Adrenal gland (tissue), 19 donors: ENCODE measurements at places on chromosomes 5 and 9. TPM values are rescaled to one million over a fixed set of nuclear protein-coding genes. Genes with fewer than 3 reads are reported as not detected.

The CCNJL gene
- 3.3 TPM for polyA plus RNA-seq

The PCA3 gene
- not detected for polyA plus RNA-seq

The PHF19 gene
- 29.7 TPM for polyA plus RNA-seq

DNA sequence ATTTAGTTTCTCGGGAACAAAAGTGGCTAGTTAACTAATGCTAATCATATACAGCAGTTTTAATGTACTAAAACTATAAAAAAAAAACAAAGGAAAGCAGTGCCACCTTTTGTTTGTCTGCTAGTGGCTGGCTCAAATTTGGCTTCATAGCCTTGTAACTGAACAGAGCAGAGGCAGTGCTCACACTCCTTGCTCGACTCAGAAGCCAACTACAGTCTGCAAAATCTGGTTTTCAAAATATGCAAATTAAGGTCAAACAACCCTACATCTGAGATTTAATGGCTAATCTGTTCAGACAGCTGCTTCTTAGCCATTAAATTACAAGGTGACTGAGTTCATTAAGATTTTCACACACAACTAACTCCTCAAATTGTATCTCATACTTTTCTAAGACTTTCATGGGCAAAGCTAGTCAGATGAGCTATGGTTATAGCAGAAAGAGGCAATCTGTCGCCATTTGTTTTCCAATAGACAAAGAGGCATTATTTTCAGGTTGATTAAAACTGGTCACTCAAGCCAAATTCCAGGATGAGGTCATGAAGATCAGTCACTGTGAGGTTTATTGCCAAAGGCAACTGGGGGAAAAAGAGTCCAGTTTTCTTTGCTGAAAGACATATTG, 56.8 kb upstream of the EPB41L4A start:
- no peak for DNase-seq

GRCh38 chr9:92328225-92328624, 2.5 kb downstream of the CENPP start:
- DNase-seq, result no peak

DNA sequence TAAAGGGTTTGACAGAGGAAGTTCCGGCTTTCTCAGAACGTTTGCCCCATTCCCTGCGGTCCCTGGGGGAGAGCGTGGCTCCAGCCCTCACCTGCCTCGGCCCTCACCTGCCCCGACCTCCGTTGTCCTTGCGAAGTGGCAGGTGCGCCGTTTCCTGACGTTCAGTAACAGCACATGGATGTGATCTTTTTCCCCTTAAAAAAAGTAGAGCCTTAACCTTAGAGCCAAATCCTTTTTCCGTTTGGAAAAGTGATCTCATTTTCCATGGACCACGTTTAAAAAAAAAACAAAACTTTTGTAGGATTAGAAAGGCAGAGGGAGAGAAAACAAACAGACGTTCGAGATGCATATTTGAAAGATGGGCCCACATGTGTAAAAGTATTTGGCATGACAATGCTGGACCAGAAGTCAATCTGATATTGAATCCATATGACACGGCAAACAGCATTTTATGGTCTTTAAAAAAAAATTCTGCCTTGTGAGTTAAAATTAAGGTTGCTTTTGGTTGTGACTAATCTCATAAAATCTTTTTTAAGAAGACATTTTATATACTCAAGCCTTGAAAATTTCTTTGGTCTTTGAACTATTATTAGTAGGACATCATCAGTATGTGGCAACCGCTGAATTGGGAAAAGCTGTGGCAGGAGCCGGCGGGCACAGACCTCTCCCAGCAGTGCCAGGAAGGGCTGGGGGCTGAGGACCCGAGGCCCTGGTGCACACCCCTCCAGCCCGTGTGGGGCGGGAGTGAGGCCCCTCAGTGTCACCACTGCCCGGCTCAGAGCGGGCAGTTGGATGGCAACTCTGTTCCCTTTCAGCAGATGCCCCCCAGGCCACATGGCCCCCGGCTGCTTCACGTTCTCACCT, 42.5 kb upstream of the EXOC3 start:
- no peak for DNase-seq

- no peak for DNase-seq
Observed at GRCh38 chr9:3359778-3360177, 166.0 kb downstream of the RFX3 start.

GRCh38 chr5:6722015-6722414, 8.8 kb downstream of the TENT4A start:
- no peak for DNase-seq
